ENCODE measurements at places on chromosomes 2 and 18.
A peak's percentile ranks its signal among the peaks of the same experiment; 100 is the strongest.

DNA sequence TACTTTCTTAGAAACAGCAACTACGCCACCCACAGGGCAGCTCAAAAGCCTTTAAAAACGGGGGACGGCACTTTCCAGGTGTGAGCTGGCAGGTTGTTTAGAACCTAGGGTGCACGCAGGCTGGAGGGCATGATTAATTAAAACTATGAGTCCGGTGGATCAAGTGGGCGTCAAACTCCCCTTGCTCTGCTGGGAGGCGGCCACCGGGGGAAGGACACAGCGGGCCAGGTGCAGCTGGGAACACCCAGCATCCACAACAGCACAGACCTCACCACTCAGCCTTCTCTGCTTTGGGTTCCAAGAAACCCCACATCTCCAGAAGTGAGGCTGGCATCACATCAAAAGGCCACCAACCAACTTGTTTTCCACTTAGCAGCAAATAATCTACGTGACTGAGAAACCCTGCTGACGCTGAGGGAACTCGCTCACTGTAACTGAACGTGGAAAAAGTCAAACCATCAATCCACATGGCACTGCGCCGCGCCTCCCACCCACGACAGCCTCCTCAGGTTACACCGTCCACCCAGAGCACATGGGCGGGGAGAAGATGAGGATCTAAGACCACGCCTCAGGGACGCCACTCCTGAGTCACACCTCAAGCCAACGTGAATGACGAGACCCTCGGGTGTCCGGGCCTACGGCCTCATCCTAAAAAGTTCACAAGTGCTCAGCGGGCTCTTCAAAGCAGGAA, 118.2 kb downstream of the ZNF516 start:
- no peak for DNase-seq

GRCh38 chr2:231297108-231297908, 98.2 kb upstream of the B3GNT7 start:
- no peak for DNase-seq

- no peak for DNase-seq
Observed at GRCh38 chr2:48221846-48222516, 308.0 kb upstream of the STON1 start.

DNA sequence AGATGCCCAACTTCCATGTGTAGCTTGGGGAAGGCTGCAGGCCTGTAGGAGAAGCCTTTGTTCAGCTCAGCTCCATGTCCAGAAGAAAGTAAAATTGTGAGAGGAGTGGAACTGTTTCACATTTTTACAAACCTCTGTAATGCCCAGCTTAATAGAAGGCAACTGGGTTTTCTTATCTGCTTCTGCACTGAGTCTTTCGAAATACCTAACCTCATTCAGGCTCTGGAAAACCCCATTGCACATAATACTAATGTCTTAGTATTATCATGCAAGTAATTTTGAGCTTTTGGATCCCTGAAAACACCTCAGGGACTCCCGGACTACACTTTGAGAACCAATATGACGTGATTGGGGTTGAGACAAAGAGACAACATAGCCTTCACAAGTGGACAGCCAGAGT, 5.8 kb downstream of the SMIM21 start:
- no peak for DNase-seq

- no peak for DNase-seq
Observed at GRCh38 chr2:119429225-119429981, 2.3 kb upstream of the TMEM37 start.

- DNase-seq = no peak
Observed at GRCh38 chr2:58870704-58871103, 629.6 kb upstream of the FANCL start.

- DNase-seq = no peak
Observed at GRCh38 chr2:135259123-135259522, 207.0 kb downstream of the RAB3GAP1 start.

- no peak for DNase-seq
Observed at GRCh38 chr2:201040867-201041628, 30.4 kb downstream of the HYCC2 start.

GRCh38 chr2:15684161-15685039, 92.7 kb downstream of the DDX1 start:
- DNase-seq = no peak

DNA sequence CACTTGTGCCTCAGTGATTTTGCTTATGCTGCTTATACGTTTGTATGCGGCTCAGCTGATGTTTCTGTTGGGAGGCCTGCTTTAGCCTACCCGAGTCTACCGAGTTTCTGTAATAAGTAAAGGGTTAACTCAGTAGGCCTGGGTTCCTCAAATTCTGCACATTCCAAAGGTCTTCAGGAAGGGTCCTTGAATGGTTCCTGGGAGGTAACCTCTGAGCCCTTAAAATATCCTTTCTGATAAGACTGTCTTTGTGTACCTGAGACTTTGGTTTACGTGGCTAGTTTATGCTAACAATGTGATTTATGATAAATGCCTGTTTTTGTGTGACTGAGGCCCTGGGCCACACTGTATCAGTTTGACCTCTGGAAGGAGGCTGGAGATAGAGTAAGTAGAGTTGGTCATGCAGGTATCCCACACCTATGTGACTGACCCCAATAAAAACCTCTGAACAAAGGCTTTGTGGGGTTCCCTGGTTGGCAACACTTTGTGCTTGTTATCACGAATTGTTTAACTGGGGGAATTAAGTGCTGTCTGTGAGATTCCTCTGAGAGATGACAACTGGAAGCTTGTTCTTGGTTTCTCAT, 18.9 kb upstream of the PNPT1 start:
- no peak for DNase-seq

DNA sequence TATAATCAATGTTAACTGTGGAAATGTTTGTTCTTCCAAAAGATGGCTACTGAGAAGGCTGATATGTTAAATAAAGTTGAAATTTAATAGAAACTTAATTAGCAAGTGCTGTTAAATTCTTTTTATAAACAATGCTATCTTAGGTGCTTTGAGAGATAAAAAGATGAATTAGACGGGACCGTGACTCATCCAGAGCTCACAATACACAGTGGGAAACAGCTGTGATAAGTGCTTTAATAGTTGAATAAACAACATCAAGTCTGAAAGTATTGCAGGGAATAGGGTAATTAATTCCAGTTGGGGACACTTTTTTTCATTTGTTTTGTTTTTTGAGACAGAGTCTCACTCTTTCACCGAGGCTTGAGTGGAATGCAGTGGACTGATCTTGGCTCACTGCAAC, 85.5 kb upstream of the DTNA start:
- no peak for DNase-seq

- peak; percentile 74 for DNase-seq
Observed at GRCh38 chr2:233059797-233060500, at the start of gene INPP5D. TSS of gene INPP5D (plus strand) at chr2:233060342. CDS start at chr2:233060479, 137 bp downstream.

- no peak for DNase-seq
Observed at GRCh38 chr2:64288321-64289193, 144.3 kb upstream of the PELI1 start.

DNA sequence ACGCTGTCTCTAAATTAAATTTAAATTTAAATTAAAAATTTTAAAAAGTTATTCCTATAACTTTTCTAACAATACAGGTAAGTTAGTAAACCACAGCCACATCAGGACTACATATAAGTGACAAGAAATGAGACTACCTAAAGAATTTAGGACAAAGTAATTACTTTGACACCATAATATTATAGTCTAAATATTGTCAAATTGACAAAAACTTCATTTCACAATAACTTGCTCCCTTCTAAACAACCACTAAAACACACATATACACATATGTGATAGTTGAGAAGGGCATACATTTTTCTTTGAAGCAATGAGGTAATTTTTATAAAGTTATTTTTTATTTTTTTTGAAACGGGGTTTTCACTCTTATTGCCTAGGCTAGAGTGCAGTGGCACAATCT, 31.6 kb downstream of the FAM161A start:
- no peak for DNase-seq

DNA sequence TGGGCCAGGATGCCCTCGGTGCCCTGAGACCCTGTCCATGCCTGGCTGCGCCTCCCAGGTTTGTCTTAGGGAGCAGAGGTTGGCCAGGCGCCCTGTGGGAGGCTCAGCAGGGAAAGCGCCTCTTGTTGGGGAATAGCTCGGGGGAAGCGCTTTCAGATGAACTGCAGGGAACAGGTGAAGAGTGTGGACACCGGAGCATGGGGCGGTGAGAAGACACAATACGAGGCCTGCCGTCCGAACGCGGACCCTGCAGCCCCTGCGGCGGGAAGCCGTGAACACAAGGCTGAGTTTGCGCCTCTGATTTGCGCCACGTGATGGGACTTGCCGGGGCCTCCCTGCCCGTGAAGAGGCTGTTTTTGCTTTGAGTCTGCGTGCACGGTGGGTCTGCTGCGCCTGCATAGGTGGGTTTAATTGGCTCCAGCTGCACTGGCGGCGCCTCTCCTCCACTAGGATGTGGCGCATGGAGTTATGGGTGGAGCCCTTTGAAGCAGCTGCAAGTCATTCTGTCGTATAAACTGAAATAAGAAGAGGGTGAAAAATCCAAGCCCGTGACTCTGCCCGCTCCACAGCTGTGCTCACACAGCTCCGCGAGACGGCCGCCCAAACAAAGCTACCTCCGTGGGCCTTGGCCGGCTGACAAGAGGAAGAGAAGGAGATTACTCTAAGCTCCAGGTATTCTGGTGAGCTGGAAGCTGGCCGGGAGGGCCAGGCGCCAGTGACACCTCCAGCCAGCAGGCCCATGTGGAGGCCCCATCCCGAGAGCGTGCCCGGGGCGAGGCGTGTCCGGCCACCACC, 103.5 kb upstream of the CTDP1 start:
- peak; percentile 64 for DNase-seq

- DNase-seq = no peak
Observed at GRCh38 chr2:10575609-10576280, 114.0 kb downstream of the NOL10 start.

- no peak for DNase-seq
Observed at GRCh38 chr2:148221166-148221565, 200.3 kb downstream of the MBD5 start.

DNA sequence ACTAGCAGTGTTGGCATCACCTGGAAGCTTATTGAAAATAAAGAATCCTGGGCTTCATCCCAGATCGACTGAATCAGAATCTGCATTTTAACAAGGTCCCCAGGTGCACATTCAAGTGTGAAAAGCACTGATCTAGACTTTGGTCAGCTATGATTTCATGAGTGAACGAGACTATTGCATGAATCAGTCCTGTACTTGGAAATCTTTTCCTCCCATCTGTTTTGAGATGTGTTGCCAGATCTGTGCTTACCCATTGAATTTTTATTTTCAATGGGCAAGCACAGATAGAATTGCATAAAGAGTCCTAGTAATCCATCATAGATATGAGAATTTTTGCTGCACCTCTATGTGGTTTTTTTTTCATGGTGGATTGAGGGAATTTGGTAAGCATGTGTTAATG, 64.0 kb downstream of the PMS1 start:
- DNase-seq = no peak

GRCh38 chr2:165795011-165795410, 964 bp upstream of the GALNT3 start:
- DNase-seq = no peak

DNA sequence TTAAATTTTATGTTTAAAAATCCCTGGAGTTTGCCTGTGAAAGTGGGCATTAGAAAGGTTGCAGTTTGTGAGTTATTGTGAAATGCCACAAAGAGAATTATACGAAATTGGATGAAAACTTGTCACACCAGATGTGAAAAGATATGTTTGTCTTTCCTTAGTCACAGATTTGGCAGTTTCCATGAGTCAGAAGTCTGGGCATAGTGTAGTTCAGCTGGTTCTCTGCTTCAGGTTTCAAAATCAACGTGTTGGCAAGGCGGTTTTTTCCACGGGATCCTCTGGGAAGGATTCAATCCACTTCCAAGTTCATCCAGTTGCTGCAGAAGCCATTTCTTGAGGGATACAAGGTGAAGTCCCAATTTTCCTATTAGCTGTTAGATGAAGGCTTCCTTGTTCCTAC, 658.0 kb upstream of the CDH2 start:
- peak; percentile 47 for DNase-seq

GRCh38 chr2:99821572-99821971, 320.8 kb downstream of the AFF3 start:
- DNase-seq = no peak

DNA sequence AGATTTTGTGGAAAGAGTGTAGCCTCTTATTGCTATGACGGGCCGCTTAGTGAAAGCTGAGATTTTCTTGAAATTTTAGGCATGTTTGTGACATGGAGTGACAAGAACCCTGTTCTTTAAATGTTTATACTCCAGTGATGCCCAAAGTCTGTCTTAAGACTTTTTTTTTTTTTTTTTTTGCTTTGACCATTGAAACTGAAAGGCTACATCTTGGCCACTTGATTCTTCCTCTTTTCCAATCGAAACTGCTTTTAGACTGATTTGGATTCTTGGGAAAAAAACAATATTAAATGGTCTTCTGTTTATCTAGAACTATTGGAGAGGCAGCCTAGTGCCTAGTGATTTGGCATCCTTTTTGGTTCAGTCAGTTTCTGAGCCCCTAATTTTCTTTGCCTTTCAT, 2.4 kb upstream of the SLC8A1 start:
- no peak for DNase-seq

GRCh38 chr2:175883586-175884194, 118.4 kb downstream of the LNPK start:
- no peak for DNase-seq

GRCh38 chr2:188956961-188957360, 17.2 kb upstream of the COL3A1 start:
- no peak for DNase-seq

DNA sequence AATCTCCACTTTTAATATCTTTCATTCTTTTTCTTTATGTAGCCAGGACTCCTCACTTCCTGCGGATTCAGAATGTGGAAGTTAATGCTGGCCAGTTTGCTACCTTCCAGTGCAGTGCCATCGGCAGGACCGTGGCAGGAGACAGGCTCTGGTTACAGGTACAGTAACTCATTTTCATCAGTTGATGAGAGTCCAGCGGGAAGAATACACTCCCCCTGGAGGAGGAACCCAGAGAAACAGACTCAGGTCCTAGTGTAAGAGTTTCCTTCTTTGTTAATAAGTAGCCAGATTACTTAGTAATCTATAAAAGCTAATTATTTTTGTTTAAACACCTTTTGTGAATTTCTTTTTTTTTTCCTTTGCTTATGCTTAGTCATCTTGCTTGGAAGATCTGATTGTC, 359.4 kb downstream of the PTPRM start:
- no peak for DNase-seq

DNA sequence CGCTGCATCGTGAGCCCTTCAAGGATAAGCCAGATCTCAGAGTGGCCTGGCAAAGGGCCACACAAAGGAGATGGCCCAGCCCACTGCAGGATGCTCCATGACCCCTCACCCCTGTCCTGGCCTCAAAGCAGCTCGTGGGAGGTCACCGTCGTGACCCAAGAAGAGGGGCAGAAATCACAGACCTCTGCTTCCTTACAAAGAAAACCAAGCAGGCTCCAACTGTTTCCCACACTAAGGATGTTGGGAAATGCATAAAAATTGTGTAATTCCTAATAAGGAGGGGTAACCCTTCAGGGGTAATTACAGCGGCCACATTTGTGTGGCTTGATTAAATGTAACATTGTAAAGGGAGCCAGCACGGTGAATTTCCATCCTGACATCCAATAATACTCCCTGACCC, 102.3 kb downstream of the BOD1L2 start:
- no peak for DNase-seq

- DNase-seq = peak; percentile 41
Observed at GRCh38 chr2:240876035-240876474, 7.4 kb downstream of the AGXT start.

GRCh38 chr18:77086656-77087392, 45.8 kb downstream of the MBP start:
- DNase-seq = peak; percentile 66

- no peak for DNase-seq
Observed at GRCh38 chr18:68725346-68725745, 10.4 kb upstream of the TMX3 start.

Data from aorta (tissue), 5 donors.